ENCODE measurements at places on chromosomes 1 and 21.

- DNase-seq, result no peak
These were observed 839.6 kb downstream of the ADGRL2 start for GRCh38 chr1:82640352-82640751.

DNA sequence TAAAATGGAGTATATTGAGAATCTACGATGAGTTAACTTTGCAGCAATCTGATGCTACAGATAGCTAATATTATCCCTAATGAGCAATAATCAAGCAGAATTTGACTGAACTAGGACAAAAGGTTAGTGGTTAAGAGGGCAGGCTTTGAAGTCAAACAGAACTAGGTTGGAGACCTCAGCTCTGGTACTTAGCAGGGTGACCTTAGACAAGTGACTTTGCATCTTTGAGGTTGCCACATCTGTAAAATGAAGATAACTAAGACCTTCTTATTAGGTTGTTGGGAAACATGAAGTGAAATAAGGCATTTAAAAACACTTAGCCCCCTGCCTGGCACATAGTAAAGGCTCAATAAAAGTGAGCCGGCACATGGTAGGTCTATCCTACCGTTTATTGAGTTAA is 4.3 kb upstream of the FUCA1 start:
- no peak for DNase-seq

GRCh38 chr1:200530623-200531261 is 89.8 kb downstream of the KIF14 start:
- peak; percentile 13 for DNase-seq

- DNase-seq, result no peak
These were observed 367.7 kb downstream of the PRDM2 start for GRCh38 chr1:14067711-14068110.

DNA sequence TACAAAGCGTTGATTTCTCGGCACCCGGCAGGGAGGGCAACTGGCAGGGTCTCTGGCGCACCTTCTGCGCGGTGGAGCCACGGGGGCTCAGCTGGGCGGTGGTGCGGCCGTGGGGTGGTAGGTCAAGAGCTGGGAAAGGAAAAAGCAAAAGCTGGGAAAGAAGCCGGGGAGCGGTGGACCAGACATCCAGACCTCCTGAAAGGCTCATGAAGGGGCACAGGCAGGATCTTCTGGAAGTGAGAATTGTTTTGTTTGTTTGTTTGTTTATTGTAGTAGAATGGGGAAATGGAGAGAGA is 7.2 kb upstream of the RNU1-1 start:
- no peak for DNase-seq

DNA sequence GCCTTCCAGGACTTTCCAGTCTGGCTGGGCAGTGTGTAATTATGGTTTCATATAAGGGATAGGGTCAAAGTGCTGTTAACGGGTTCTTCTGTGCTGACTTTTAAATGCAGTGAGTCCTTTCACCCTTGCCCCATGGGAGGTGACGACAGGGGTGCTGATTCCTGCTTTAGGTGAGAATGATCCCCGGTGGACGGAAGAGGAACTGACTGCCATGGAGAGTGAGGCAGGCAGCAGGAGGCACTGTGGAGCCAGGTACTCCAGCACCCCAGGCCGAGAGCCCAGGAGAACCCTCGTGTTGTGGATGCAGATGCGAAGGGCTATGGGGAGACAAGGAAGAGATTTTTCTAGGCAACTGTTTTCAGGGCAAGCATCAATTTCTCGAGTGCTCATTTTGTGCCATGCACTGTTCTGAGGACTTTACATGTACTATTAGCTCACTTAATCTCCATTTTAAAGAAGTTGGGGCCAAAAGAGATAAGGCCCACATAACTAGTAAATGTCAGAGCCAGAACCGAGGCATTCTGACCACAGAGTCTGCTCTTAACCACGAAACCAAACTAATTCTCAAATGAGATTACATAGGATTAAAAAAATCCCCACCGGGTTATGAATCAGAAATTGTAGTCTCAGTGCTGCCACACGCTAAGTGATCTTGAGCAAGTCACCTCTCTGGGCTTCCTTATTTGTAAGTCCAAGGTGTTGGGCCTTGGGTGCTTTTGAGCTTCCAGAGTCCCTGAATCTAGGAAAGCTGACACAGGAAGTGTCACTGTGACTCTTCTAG is 28.2 kb downstream of the STPG1 start:
- DNase-seq, result peak; percentile 28

GRCh38 chr1:78045926-78046778 is at the start of gene GIPC2:
GIPC2 (plus strand) TSS chr1:78045966; CDS start chr1:78046095, 129 bp downstream.
- no peak for DNase-seq

DNA sequence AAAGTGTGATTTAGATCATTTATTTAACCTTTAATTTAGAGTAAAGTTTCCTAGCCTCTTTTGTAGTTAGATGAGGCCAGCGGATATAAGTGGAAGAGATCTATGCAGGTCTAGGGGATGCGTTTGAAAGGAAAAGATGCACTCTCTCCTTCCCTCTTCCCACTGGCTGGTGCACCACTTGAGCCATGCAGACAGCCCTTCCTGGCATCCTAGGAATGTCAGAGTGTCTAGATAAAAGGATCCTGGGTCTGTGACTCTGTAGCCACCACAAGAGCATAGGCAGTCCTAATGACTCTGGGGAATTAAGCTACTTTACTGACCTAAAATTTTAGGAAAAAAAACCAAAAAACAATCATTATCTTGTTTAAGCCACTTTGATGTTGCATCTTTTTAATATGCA is 16.0 kb upstream of the STUM start:
- no peak for DNase-seq

DNA sequence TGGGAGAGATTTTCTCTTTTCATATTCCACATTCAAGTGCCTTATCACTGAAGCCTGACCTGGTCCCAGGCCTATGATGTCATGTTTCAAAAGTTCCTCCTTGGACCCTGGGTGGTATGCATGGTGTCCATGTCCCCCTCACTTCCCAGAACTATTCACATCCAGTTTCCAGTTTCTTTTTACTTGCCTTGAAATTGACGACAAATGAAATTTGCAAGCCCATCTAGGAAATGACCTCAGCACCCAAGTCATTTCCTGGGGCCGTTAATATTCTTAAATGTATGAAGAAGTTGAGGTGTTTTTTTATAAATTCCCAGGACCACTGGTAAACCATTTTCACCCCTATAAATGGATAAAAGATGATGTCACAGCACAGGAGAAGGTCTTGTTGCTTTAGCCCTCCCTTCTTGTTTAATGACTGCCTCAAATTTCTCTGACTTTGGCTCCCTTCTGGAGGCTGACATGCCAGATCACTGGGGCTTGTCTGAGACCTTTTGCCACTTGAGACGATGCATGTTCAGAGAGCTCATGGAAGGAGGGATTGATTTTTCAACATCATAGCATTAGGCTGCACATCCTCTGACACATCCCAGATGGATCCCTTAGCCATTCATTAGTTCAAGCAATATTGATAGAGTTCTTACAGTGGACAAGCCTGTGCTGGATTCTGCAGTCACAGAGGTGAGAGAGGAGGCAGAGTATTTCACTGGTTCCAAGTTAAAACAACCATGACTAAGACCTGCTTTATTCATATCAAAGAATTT is 221.3 kb downstream of the PLPP3 start:
- DNase-seq, result no peak

DNA sequence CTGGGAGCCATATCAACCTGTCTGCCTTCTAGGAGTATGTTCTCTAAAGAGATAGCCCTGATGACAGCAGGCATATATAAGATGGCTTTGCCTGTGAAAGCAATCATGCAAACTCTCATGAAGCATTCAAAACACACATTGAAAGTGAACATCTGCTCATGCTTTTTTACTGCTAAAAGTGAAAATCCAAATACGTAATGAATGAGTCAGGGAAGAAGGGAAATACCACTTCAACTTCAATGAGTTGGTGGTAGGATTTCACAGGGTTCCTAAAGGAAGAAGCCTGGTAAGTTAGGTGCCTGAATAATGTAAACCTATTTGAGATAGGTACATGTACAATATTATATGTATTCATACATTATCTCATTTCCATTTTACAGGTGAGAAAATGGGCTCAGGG is 50.5 kb upstream of the SLFNL1 start:
- DNase-seq, result no peak

All from stimulated activated CD4-positive, alpha-beta T cell treated with anti-CD3 and anti-CD28 coated beads, TNF-alpha, amount 100 ng/mL, for 24 hours (primary cell).